Activated T-helper 2 cell treated with anti-CD3 and anti-CD28 coated beads, Interferon-gamma antibody, Interleukin-2, Interleukin-4, amounts not matched to agents 10 μg/mL and 5 μg/mL and 100 μg/mL, durations not matched to agents 14 hours and 24 hours and 36 hours (primary cell): ENCODE measurements at places on chromosomes 16 and 17. TPM values are rescaled to one million over a fixed set of nuclear protein-coding genes. Genes with fewer than 3 reads are reported as not detected.
A peak's percentile ranks its signal among the peaks of the same experiment; 100 is the strongest.

- DNase-seq, result no peak
Measured at GRCh38 chr17:78555746-78556401, 21.3 kb downstream of the DNAH17 start.

DNA sequence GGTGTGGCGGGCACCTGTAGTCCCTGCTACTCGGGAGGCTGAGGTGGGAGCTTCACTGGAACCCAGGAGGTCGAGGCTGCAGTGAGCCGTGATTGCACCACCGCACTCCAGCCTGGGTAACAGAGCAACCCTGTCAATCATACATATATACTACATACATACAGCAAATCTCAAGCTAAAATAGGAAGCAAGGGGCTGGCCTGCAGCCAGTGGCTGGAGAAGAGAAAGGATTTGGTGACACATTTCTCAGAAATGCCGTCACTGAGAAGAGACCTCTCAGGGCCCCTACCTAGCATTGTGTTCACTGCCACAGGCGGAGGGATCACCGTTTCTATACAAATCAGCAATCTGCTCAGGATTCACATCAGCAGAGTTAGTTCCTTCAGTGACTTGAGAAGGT lies 16.9 kb downstream of the NARF start:
- DNase-seq, result no peak

DNA sequence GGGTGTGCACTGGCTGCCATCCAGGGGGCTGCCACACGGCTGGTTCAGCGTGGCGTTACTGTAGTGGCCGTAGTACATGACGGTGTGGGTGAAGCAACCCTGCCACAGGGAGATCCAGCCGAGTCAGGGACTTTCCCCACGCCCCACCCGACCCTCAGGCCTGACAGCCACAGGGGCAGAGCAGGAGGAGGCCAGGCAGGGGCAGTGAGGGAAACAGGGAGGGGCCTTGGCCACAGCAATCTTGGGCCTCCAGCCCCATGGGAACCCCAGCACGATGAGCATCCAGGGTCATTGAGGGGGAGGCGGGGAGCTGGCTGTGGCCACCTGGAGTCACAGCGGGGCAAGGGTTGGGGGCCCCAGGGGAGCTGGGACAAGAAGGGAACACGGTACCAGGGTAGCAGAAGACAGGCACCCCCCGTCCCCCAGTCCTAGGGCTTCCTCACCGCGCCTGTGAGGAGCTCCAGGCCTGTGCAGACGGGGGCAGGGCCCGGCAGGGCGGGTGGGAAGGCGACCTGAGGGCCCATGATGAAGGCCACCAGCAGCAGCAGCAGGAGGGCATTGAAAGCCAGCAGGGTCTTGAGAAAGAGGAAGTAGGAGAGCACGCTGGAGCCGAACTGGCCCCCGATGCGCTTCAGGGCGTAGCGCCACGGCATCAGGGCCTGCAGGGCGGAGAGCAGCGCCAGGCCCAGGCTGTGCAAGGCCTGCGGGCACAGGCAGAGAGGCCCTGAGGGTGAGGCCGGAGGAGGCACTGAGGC lies 4.3 kb downstream of the TMC6 start:
- no peak for DNase-seq

DNA sequence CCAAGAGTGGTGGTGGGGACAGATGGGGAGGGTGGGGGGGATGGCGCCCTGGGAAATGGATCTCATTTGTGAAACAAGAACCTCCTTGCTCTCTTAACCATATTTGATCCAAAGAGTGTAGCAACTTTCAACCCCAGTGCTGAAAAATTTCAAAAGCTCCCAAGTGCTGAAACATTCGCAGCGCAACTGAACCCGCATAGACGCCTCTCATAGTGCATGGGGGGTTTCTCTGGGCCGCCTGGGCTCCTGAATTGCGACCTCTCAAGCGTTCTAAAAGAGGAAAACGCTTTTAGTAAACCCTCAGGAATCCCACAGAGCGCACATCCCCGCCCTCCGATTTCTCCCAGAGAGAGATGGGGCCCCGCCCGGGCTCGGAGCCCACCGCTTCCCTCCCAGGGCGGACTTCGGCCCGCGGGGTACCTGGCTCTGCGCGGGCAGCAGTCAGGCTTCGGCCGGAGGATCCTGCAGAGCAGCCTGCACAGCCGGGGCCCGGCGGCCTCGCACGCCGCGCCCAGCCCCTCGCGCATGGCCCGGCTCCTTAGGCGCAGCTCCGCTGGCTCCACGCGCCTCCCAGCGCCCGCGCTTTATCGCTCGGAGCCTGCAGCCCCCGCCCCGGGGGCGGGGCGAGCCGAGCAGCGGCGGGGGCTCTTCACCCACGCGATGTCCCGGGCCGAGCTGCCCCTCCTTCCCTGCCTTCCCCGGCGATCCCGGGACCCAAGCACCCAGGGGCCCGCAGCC lies 7.0 kb downstream of the NOS2 start:
- no peak for DNase-seq

TP53TG3C gene
- not detected in 2 replicates for total RNA-seq

DNA sequence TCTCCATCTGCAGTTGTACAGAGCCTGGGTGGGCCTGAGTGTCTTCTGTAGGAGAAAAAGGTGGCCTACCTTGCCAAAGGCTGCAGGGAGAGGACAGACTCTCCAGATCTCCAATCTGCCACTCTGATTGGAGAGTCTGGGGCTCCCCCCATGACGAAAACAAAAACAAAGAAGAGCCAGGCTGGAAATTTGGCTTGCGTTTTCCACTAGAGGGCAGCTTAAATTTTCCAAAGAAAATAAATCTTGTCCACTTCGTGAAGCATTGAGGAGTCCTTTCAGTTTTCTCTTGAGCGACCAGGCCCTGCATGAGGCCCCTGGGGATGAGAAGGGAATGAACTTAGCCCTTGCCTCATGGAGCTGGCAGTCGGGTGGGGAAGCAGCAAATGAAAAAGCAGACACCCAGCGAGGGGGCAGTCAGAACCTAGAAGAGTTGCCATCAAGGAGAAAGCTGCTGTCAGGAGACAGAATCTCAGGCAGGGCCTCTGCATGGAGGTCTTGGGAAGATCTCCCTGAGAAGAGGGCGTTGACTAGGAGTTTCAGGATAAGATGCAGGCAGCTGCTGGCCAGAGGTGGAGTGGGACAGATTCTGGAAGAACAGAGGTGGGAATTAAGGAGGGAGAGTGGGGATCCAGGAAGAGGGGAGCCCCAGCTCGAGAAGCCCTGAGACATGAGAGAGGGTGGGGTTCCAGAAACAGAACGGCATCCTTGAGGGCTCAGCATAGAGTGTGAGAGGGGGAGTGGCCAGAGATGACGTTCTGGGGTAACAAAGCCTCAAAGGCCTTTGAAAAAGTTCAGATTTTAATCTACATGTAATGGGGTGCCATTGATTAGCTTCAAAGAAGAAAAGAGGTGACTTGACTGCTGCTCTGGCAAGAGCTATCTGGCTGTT lies 8.4 kb upstream of the SHCBP1 start:
- no peak for DNase-seq

DNA sequence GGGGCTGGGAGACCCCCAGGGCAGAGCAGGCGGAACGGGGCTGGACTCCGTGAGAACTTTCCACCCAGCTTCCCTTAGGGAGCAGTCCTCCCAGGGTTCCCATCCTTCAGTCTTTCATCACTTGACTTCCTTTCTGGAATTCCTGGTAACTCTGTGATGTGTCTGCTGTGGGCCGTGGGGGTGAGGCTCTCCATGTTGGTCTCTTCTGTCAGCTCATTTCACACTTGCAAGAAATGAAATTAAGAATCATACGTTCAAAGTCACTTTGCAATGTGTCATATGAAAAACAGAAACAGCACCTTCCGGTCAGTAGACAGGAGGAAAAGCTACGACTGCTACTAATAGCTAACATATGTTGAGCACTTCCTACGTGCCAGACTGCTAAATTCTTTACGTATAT lies 5.4 kb upstream of the BBS2 start:
- DNase-seq, result no peak

GRCh38 chr17:50779747-50780353 lies 12.5 kb upstream of the ANKRD40CL start:
- peak; percentile 66 for DNase-seq

- no peak for DNase-seq
Measured at GRCh38 chr16:77234611-77235010, 35.4 kb downstream of the SYCE1L start.
